ENCODE measurements at places on chromosomes 5 and 9.
A peak's percentile ranks its signal among the peaks of the same experiment; 100 is the strongest.

GRCh38 chr9:31683116-31683515 is 701.3 kb upstream of the ACO1 start:
- DNase-seq = no peak

GRCh38 chr9:90365666-90366065 is 277.0 kb downstream of the DIRAS2 start:
- no peak for DNase-seq

DNA sequence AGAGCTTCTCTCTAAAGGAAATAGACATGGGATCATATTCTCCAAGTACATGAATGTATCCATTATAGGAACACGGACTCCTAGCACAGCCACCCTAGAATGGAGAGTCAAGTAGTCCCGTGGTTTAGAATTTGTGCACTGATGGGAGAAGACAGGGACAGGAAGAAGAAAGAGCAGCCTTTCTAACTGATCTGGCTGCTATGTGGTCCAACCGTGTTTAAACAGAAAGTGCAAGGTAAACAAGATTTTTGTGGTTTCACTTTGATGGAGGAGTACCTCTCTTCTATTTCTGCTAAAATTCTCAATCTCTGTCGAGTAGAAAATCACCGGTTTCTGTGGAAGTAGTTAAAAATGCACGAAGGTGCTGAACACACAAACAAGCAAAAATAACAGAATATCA is 171.3 kb downstream of the ST8SIA4 start:
- no peak for DNase-seq

DNA sequence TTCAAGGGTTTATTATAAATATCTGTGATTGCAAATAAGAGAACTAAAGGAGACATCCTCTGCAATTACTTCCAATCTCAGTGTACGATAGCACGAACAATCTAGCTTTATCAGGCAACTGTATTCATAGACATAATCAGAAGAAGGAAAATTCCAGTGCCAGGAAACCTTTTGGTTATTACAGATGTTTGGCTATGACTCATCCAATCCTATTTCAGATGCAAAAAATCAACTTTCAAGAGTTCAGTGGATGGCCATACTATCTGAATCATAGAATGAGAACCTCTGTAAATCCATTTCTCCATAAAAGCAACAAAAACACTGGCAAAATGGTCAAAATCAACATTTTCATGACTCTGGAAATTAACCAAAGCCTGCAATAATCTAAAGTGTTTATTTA is 37.9 kb downstream of the GAS1 start:
- DNase-seq = no peak

GRCh38 chr9:77769246-77769645 is 121.1 kb upstream of the GNA14 start:
- DNase-seq = no peak

DNA sequence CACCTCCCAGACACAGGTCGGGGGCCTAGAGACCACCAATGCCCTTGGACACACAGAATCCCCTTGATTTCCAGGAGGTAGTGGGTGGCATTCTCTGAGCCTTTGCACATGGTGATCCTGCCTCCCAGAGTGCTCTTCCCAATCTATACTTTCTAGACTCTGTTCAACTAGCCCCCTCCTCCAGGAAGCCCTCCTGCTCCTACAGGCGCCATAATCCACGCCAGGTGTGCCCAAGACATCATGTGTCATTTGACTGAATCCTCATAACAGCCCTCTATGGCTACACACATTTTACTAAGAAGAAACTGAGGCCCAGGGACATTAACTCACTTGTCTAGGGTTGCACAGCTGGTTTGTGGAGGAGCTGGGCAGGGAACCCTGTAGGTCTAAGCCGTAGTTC is 7.1 kb downstream of the BBLN start:
- no peak for DNase-seq

DNA sequence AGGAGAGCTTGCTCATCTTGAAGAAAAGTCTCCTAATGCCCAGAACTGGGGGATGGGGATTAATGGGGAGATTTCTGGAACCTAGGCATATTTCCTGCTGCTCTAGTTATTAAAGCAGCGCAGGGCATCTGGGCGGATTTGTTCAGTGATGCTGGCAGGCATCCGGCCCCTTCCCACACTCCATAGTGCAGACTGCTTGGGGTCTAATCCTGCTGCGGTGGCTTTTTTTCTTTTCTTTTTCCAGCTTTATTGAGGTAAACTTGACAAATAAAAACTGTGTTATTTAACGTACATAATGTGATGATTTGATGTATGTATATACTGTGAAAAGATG is 30.7 kb downstream of the PPARGC1B start:
- no peak for DNase-seq

DNA sequence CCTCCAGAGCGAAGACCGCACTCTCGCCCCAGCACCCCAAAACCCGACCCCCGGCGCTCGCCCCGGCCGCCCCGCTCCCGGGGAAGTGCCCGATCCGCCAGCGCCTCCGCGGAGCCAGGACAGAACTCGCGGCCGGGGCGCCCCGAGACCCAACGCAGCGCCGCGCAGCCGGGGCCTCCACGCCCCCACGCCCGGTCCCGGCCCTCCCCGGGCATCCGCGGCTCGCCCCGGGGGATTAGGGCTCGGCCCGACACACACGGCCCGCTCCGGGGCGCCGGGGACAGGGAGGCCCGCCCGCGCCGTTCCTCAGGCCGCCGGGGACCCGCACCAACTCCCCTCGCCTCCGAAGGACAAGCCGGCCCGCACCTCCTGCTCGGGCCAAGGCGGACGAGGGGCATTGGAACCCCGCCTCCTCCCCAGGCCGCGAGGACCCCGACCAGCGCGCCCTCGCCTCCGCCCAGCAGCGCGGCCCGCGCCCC is 544 bp downstream of the FNBP1 start:
- DNase-seq = no peak

GRCh38 chr9:91930475-91930874 is 19.6 kb downstream of the ROR2 start:
- no peak for DNase-seq

DNA sequence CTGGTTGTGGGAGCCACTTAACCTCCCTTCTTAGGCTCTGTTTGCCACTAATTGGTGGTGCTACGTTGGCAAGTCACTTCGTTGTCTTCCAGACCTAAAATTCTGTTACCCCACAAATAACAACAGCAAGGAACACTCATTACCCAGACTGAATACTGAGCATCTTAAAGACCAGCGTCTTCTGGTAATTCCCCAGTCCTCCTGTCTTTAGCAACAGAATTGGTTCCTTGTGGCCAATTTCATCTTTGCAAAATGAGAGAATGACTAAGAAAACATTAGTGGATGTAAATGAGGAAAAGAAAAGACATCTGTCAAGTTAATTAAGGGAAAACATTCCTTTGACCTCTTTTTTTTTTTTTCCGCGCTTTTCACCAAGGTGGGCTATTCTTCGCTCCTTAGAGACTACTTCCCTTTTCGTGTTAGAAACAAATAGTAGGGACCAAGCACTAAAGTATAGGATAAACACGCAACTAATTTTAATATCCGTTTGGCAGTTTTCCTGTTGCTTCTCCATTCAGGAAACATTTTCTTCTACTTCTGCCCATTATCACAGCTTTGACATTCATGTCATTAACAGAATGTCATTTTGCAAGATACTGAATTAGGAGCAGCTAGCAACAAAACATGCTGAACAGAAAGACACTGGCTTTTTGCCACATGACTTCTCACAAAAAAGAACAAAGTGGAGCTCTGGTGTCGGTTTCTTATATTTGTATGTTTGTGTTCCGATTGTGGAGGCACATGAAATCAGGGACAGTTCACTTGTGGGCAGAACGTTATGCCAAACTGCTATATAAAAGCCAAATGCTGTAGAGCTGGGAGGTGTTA is 154.2 kb downstream of the CD180 start:
- no peak for DNase-seq

- DNase-seq = no peak
These were observed 1003.4 kb downstream of the CDH18 start for GRCh38 chr5:18984559-18985080.

- peak; percentile 53 for DNase-seq
These were observed 36.2 kb downstream of the SH3PXD2B start for GRCh38 chr5:172417983-172418630.

DNA sequence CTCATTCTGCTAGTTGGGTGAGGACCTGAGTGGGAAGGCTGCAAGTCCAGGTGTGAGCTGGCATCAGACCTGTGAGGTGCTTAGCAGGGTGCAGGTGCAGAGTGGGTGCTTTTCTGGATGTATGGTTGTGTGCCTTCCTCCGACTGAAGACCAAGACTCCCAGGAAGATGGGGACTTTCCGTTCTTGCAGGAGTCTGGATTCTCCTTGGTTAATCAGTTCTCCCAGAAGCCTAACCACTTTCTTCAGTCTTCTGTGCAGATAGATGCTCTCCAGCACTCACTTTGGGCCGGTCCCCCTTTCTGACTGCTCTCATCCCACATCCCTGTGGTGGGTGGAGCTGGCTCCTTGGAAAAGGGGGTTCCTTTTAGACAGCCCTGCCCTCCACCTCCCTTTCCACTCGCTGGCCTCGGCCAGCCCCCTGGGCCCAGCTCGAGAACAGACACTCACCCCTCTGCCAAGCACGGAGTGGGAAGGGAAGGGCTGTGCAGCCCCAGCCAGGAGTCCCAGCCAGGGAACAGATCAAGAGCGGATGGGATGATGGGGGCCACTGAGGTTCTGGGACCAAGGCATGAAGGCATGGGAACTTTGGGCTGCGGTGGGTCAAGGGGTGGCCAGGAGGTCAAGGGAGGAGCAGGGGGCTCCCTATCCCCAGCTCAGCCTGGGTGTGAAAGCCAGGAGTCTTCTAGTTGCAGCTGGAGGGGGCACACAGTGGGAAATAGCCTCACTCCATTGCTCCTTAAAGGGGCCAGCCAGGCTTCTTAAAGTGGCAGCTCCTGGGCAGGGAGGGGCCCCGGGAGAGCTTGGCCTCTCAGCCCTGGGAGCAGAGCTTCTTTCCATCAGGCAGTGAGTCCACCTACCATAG is 62.4 kb downstream of the FGF18 start:
- DNase-seq = no peak

DNA sequence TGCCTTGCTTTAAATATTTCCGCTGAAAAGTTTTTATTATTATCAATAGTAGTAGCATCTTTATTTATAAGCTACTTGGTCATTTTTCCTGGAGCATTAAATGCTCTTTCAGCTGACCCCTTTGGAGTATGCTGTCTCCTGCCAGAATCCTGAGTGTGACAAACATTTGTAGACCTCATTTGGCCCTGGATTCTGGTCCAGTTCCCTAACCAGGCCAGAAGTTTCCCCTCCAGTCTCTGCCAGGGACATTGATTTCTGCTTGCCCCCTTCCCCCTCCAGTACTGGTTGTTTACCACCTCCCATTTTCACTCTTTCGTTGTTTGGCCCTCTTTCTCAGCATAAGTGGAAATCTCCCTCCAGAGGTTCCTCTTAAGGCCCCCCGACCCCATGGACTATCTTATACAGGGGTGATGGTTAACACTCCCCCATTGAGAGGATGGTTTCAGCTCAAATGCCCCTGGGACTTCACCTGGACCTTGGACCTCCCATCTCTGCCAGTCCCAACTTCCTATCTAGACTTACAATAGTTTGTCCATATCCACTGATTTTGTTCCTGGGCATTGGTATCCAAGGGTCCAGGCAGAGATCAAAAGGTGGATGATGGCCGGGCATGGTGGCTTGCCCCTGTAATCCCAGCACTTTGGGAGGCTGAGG is 24.6 kb upstream of the COL27A1 start:
- no peak for DNase-seq

DNA sequence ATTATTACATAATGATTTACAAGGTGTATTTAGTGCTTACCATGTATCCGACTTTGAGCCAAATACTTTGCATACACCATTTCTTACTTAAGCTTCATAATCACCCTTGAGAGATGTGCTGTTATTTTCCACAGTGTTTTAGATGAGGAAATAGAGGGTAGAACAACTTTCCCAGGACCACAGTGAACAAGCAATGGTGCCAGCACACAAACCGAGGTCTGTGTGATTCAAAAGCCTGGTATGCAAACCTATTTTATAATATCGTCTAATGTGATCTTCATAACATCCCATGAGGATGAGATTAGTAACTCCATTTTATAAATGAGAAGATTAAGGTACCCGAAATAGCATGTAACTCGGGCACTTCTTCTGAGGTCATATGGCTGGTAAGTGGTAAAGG is 294.7 kb downstream of the NSG2 start:
- DNase-seq = no peak

GRCh38 chr5:53503562-53504218 is 23.3 kb downstream of the FST start:
- DNase-seq = no peak

DNA sequence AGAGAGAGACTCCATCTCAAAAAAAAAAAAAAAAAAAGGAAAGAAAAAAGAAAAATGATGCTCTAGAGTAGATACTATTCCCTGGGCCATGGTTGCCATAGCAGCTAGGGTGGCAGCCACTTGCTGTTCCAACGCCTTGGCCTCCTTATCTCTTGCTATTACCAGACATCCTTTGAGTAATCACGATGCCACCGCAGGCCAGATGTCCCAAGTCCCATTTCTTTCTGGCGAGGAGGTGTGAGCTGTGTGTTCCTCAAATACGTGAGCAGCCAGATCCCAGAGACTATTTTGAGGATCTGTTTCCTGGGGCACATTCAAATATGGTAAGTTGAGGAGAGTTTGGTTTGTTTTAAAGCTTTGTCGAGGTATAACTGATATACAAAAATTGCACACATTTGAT is 23.4 kb upstream of the GFPT2 start:
- DNase-seq = no peak

Measured in esophagus squamous epithelium (tissue), 5 donors.